ELF-1 (cell line): ENCODE measurements at places on chromosomes 6 and 20.

DNA sequence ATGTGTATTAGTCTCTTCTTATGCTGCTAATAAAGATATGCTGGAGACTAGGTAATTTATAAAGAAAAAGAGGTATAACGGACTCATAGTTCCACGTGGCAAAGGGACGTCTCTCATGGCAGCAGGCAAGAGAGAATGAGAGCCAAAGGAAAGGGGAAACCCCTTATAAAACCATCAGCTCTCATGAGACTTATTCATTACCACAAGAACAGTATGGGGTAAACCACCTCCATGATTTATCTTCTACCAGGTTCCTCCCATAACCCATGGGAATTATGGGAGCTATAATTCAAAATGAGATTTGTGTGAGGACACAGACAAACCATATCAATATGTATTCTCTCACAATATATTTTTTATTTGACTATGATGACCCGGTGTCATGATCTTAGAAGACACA, 109.1 kb downstream of the UTRN start:
- no peak for DNase-seq

DNA sequence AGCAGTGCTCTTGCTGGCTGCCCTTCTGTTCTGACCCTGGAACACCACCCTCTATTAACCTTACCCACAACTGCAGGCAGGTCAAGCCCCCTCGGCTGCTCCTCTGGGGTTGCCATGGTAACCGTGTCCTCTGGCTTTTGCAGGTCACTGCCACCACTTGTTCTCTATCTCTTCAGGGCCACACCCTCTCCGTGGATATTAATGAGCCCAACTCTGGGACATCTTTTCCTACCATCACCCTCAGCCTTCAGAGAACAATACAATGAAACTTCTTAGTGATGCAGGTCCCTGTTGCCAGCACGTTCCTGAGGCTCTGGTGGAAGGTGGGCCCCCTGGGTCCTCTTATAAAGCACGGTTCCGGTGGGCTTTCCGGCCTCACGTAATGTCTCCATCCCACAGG, 30.8 kb upstream of the MICB start:
- peak; percentile 4 for DNase-seq

DNA sequence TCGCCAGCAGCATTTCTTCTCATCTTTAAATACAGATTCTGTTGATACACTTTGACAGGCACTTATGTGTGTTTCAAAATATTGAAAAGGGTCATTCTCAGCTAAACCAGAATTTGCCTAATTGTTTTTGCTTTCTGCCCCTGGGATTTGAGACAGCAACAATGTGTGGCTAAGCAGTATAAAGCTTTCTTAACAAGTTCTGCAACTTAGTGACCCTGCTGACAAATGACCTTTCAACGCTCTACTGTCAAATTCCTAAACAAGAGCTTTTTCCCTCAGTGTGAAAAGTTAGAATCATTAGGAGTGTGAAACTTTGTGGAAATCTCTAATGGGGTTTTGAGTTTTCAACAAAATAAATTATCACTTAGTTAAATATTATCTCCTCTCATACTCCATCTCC, 414.6 kb downstream of the RFPL4B start:
- no peak for DNase-seq

GRCh38 chr6:117397536-117398227, 28.1 kb downstream of the ROS1 start:
- no peak for DNase-seq

GRCh38 chr20:52105442-52106422, 85.8 kb downstream of the ZFP64 start:
- peak; percentile 96 for DNase-seq

GRCh38 chr6:43469947-43470346, 7.4 kb upstream of the TJAP1 start:
- no peak for DNase-seq
